EH (cell line): ENCODE measurements at places on chromosomes 12 and 14.

- no peak for DNase-seq
Measured at GRCh38 chr12:51871126-51871525, 16.8 kb upstream of the ANKRD33 start.

GRCh38 chr12:59329462-59329861 lies 266.4 kb upstream of the SLC16A7 start:
- DNase-seq, result no peak

- no peak for DNase-seq
Measured at GRCh38 chr14:53610947-53611346, 345.7 kb downstream of the BMP4 start.

DNA sequence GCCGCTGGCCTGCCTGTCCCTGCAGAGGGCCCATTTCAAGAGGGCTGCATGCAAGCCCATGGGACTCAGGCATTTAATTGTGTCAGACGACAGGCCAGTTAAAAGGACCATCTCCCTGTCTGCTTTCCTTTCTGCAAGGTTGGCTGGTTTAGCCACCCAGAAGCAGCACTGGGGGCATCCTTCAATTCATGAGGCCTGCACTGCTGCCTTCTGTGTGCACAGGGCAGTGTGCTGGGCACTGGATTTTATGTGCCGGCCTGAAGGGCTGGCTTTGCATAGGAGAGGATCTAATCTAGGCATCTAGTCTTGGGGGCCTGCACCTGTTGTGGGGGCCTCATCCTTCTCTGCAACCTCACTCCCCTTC lies 114.1 kb upstream of the FKBP4 start:
- no peak for DNase-seq

DNA sequence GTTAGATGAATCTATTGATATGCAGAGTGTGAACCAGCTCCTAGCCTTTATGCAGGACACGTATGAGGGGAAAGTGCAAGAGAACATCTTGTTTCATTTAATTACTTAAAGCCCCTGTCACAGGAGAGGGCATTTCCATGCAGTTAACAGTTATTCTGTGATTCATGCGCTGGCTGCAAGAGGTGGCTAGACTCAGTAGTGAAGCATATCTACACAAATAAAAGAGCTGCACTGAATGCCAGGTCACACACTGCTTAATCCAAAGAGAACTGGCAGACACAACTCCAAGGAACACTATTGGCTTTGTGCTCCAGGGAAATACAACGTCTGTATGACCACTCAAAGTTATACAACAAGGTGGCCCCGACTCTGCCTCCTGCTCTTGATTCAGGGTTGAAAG lies 394.1 kb downstream of the C12orf75 start:
- DNase-seq, result no peak

DNA sequence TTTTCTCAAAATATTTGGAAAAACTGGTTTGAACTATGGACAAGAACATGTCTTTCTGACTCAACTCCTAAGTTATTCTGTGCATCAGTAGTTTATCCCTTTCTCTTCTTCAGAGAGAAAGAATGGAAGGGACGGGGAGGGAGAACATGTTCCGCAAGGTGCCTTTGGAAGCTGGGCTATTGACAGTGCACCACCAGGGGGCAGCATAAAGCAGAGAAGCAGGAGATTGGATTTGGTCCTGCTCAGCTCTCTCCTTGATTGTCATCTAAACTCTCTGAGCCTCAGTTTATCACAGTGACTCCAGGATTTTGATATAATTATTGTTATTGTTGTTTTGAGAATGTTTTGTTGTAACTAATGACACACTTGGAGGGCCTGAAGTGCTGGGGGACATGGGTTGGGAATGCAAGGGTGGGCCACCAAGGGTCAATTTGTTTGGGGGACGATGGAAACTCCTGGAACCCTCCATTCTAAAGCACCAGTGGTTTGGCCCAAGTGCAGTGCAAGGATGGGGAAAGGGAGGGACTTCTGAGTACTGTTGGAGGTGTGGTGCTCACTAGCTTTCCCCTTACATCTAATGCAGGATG lies 45.3 kb upstream of the ANO6 start:
- peak; percentile 77 for DNase-seq

DNA sequence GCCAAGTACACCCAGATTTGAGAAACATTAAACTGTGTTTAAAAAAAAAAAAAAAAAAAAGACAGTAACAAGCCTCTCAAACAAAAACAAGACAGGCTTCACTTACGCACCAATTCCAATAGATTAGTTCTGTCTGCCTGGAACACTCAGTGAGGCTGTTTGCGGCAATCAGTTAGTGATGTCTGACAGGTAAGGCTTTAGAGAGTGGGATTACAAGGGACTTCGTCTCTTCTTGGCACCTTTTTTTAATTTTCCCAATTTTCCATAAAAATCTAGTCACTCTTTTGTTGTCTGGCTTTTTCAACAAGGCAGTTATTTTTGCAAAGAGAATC lies 79.6 kb downstream of the NCOR2 start:
- no peak for DNase-seq

DNA sequence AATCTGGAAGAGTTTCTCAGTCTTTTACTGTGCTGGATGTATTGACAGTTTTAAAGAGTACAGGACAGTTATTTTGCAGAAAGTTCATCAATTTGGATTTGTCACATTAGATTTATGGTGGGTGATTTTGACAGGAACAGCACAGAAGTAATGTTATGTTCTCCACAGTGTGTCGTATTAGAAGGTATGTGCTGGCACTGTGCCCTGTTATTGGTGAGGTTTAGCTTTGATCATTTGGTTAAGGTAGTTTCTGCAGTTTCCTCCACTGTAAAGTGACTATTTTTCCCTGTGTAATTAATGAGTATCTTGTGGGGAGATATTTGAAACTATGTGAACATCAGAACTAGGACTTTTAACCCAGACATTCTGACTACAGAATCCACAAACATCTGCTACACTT lies 308.5 kb upstream of the TBX3 start:
- no peak for DNase-seq

DNA sequence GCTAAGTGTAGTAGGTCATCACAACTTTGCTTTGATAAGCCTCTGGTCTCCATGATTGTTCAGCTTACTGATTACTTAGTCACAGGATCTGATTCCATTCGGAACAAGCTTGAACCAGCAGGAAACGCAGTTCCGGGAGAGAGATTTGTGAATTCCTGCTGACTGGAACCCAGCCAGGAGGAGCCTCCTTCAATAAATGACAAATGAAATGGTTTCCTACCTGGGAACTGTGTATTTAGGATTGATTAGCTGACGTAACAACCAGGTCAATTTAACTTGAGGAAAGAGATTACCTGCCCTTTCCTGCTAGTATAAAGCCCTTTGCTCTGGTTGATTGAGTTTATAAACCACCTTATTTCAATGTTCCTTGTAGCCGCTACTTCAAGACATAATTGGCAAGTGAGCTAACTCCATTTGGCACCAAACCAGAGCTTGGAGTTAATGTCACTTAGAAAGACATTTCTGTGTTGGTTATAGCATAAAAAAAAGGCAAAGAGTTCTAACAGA lies 35.1 kb upstream of the KCNH3 start:
- DNase-seq, result peak; percentile 66

DNA sequence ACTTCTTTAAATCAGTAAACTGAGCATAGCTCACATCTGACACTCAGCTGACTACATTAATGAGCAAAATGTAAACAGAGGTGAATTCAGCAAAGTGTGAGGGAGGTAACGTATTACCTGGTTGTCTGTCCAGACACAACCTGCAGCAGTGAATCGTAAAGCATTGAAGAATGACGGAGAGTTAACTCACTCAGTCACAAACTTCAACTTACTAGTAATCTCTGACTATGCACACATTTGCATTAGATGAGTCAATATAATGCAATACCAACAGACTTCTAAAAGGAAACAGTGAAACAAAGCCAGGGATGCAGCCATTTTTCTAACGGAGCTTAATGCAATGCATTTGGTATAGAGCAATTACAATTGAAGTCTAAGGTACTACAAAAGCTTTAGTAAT lies 40.0 kb downstream of the STX2 start:
- DNase-seq, result no peak

GRCh38 chr14:22200977-22201605 lies 387.9 kb downstream of the DAD1 start:
- DNase-seq, result peak; percentile 53

- no peak for DNase-seq
Measured at GRCh38 chr12:60529723-60530122, 933.9 kb downstream of the SLC16A7 start.

GRCh38 chr14:92587700-92588085 lies 74.1 kb downstream of the RIN3 start:
- no peak for DNase-seq

- peak; percentile 67 for DNase-seq
Measured at GRCh38 chr12:80756875-80757274, 40.2 kb downstream of the MYF5 start.

DNA sequence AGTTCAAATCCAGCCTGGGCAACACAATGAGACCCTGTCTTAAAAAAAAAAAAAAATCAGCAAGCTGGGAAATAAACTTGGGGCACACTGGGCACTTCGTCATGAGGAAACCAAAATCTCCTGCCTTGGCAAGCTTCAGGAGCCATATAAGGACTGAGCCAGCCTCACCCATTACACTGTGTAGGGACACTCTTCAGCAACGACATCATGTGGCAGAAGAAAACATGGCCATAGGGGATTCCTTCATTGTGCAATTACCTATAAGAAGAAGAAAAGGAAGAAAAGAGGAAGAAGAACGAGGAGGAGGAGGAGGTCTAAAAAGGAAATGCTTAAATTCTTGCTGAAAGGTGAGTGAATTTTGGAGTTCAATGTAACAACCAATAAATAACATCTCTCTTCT lies 26.1 kb upstream of the IFNG start:
- DNase-seq, result no peak

DNA sequence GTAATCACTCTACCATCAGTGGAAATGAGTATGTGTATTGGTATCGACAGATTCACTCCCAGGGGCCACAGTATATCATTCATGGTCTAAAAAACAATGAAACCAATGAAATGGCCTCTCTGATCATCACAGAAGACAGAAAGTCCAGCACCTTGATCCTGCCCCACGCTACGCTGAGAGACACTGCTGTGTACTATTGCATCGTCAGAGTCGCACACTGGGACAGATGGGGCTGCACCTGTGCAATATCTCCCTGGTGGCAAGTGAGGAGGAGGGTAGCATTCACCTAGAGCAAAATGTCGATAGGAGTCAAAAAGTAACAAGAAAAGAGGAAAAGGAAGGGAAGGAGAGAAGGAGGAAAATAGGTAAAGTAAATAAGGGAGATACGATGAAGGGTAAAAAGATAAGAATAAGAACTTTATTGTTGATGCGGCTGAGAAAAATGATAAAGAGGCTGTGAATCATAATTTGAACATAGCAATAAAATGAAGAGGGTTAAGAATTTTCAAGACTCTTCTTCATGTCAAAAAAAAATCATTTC lies 450.5 kb upstream of the OR4E1 start:
- DNase-seq, result no peak

DNA sequence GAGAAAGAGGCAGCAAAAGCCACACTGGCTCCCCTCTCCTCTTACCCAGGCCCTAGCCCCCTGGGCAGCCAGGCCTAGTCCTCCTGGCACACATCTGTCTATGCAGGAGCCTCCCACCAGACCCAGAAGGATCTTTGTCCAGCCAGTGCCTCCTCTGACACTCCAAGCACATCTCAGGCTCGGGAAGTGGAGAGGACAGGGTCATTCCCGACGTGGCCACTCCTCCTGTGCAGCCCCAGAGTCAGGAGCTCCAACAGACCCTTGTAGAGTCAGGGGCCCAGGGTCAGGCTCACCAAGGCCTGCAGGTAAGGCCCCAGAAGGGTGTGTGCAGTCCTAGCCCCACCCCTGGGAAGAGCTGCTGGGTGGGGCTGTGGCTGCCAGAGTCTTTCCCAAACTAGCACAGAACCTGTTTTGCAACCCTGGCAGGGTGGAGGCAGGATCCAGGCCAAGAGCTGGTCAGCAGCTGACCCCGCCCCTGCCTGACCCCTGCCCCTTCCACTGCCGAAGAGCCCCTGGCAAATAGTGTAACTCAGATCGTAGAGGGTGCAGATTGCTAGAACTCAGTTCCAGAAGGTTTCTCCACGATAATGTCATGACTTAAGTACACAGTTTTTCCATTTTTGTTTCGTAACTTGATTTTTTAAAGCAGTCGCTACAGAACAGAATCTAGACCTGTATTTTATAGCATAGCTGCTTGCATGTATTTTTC lies 26.6 kb upstream of the PNMA1 start:
- DNase-seq, result no peak

DNA sequence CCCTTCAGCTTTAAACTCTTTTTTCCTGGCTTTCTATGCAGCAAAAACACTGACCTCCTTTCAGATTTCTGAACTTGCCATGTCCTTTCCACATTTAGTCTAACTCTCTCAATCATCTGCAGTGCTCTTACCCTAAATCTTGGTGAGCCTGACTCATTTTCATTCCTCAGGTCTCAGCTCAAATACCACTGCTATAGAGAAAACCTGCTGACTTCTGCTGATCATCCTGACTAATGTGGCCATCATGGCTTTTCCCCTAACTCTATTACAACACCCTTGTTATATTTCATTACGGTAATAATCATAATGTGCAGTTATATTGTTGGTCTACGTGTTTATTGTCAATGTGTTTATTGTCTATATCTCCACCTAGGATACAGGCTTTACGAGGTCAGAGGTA lies 207.3 kb upstream of the OR4E1 start:
- no peak for DNase-seq

DNA sequence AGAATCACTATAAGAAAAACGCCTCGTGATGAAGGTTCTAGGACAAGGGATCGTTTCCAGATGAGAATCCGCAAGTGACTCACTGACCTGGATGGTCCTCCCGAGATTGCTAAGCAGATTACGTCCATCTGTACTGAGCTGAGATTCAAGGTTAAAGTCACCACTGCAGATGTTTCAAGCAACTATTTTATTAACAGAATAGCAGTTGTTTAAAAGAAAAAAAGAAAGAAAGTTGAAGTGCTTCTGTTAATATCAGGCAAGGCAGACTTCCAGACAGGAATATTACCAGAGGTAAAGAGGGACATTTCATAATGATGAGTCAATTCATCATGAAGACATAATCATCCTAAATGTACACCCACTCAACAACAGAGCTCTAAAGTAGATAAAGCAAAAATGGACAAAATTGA lies 17.9 kb downstream of the PXN start:
- peak; percentile 88 for DNase-seq

DNA sequence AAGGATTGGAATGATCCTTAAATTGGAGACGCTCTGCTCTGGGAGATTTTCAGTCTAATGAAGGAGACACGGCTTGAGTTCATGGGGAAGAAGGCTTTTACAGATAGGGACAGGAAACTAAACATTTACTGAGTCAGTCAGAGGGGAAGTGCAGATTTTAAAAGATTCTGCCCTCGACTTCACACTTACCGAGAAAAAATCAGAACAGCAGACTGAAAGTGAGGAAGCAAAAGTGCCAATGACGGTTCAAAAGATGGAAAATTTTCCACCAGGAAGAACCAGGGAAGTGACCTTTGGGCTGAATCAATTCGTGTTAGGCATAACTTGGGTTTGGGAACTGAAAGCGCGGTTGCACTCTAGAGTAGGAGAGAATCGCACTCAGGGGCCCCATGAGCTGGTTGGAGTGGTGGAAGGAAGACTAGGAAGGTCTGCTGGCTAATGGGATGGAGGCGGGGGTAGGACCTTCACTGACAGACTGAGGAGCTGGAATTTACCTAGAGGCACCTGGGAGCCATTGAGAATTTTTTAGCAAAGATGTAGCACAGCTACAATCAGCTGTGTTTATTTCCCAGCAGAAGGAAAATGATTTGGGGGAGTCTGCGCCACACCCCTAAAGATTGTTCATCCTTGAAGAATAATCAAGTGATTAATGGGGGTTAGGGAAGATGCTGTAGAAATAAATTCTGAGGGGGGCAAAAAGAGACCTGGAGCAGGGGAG lies 1.2 kb downstream of the KCNK13 start:
- no peak for DNase-seq

- DNase-seq, result no peak
Measured at GRCh38 chr12:27001663-27002062, 12.5 kb downstream of the TM7SF3 start.
